ENCODE measurements at places on chromosomes 1 and 21.

DNA sequence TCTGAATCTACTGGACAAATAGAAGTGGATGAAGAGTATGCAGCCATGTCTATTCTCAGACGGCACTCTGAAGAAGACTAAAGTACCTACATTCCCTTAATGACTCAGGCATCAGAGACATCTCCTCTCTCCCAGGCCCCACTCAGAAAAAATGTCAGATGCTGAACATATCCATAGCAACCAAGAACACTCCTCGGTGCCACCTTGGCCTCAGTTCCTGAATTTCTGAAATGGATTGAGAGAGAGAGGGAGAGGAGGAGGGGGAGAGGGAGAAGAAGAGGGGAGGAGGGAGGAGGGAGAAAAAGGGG is 16.0 kb upstream of the OVAAL start:
- DNase-seq = no peak

DNA sequence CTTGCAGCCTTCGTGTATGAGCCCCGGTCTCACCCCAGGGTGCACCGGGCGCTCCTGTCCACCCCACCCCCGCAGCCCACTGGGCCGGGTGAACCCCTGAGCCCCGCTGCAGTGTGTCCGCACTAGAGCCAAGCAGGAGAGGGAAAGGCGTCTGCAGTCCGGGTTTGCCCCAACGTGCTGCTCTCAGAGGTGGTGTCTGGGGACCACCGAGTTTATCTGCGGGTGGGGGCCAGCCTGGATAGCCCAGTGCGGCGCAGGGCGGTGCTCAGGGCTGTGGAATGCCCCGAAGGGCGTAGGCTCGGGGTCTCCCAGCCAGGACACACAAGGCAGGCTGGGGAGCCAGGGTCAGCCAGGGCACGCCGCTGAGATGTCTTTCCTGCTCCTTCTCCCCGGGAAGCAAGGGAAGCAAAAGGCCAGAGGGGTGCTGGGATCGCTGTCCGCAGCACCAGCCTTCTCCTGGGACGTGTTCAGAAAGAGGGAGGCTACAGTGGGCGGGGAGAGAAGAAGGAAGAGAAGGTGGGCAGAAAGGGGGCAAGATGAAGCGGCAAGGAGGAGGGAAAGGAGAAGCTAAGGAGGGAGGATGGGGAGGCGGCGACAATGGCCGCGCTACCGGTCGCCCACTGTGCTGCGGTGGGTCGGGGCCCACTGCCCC is 56.6 kb downstream of the MAB21L3 start:
- no peak for DNase-seq

DNA sequence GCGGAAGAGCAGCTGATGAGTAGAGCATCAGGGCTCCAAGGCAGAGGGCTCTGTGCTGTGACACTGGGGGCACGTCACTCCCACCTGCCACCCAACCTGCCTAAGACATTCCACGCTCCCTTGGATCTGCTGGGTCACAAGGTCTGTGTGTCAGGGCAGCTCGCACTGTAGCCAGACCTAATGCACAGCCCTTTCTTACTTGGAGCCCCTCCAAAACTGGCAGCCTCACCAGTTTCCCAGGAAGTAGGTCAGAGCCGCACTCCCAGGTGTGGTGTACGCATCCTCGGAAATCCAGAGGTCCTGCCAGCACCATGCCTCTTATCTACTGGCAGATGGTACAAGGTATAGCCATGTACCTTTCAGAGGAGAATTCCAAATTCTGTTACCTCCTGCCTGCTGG is 22.3 kb downstream of the DMRTB1 start:
- DNase-seq = no peak

GRCh38 chr1:201426479-201427310 is 5.2 kb upstream of the TNNI1 start:
- DNase-seq = no peak

- DNase-seq = no peak
Observed at GRCh38 chr1:58290685-58291372, 255.7 kb downstream of the OMA1 start.

DNA sequence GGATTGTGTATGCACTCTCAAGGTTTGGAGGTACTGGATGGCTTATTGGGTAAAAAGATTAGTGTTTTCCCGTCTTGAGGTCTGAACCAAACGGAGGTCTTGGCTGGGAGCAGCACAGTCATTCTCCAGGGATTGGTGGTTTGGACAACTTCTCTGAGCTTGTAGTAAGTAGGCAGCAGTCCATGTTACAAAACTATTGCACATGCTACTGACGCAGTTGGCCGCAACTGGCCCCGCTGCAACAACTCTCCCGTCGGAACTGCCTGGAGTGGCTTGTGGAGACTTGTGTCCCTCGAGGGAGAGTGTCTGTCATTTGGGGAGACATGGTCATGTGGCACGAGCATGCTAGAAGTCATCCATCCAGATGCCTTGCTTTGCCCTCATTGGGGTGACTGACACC is 276.0 kb downstream of the TM2D1 start:
- no peak for DNase-seq

DNA sequence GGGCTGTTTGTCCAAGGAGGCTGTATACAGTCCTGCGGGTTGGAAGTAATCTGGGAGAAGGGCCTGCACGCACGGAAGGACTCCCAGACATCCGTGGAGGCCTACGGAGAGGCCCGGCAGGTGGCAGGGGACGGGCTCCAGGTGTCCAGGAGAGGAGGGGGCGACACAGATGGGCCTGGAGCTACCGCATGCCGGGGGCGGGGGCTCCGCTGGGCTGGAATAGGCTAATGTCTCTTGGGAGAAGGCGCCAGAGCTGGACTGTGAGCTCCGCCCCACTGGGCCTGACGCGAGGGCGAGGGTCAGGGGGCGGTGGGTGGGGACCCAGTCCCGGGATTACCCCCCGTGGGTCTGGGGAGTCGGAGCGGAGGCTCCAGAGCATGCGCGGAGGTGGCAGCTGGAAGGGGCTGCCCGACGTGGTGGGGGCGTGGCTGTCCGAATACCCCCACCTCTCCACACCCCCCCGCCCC is 659 bp downstream of the AGO1 start:
- no peak for DNase-seq

DNA sequence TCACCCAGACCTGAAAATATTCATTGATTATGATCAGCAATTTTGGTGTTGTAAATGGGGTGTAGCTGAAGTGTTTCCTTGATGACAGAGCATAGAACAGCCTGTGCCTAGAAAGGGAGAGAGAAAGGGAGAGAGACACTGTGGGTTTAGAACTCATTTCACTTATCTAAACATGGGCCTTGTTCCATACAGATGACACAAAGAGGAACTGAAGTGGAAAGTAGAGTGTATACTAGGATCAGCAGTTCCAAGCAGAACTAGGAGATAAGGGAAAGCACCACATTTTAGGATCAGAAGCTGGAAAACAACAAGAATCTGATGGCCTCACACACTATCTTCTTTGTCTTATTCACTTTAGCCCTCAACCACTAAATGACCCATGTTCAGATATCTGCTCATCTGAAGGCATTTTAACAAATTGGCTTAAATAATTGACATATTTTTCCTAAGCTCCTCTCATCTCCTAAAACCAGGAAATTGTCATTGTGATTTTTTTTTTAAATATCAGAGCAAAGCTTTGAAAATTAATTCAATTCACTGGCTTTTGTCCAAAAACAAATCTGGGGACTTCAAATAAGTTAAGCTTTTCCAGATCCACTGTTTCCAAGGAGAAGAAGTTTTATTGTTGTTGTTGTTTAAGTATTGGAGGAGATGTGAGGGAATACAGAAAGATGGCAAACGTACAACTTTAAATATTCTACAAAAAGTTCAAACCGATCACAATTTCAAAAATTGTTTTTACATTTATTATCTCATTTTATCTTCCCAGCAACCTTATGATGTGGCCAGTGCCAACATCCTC is 103.8 kb downstream of the LYPLAL1 start:
- DNase-seq = no peak

- DNase-seq = no peak
Observed at GRCh38 chr1:34013958-34014737, 150.3 kb downstream of the HMGB4 start.

- no peak for DNase-seq
Observed at GRCh38 chr1:84876353-84876752, 16.7 kb downstream of the LPAR3 start.

- no peak for DNase-seq
Observed at GRCh38 chr1:153447498-153448170, 12.8 kb downstream of the S100A7 start.
